ENCODE measurements at places on chromosomes 16 and 17.
A peak's percentile ranks its signal among the peaks of the same experiment; 100 is the strongest.

DNA sequence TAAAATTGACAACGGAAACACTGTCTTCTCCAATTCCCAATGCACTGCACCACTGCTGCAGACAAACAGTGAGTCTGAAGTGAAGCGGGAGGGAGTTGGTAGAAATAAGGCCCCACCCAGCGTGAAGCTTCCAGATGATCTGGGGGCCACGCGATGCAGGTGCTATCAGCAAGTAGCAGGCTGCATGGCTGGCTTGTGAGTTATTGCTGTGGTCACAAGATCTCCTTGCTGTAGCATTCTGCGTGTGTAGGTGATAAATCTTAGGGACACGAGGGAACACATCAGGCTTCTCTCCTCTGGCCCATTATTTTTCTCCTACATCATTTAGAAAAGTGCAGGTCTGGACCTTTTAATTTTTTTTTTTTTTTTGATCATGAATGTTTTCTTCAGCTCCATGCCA, 407.6 kb downstream of the TMEM114 start:
- peak; percentile 89 for DNase-seq

DNA sequence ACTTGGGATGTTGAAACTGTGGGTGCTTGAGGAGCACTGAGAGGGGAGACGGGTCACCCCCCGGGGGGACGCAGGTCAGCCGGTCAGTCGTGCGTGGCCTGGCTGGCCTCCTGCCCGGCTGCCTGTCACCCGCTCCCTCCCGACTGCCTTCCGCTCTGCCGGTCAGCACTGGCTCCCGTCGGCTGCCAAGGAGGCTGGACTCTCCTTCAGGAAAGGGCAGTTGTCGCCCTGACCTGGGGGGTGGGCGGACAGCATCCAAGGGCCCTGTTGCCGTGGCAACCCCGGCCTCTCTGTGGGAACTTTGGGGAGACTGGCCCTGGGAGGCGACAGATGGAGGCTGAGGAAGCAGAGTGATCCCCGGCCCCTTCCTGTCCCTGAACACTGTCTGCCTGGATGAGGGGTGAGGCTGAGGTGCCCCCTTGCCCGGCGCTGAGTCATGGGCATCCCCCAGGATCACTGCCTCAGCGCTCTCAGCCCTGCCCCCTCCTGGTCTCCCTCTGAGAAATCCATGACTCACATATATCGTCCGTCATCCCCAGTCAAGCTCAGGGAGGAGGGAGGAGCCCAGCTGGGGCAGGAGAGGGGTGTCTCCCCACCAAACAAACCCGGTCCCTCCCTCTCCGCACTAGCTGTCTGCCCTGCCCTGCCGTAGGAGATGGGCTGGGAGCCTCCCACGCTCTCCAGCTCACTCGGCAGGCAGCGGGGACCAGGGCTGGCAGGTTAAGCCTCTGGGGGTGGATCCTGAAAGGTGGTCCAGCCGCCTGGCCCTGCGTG, at the start of gene ADGRG1:
ADGRG1 (plus strand) TSS at position 623 of the 774 bp plus-strand sequence. CDS start 21,658 bp downstream, outside the sequence.
- DNase-seq, result peak; percentile 97

- DNase-seq, result no peak
Measured at GRCh38 chr16:52312716-52313115, 234.2 kb downstream of the TOX3 start.

DNA sequence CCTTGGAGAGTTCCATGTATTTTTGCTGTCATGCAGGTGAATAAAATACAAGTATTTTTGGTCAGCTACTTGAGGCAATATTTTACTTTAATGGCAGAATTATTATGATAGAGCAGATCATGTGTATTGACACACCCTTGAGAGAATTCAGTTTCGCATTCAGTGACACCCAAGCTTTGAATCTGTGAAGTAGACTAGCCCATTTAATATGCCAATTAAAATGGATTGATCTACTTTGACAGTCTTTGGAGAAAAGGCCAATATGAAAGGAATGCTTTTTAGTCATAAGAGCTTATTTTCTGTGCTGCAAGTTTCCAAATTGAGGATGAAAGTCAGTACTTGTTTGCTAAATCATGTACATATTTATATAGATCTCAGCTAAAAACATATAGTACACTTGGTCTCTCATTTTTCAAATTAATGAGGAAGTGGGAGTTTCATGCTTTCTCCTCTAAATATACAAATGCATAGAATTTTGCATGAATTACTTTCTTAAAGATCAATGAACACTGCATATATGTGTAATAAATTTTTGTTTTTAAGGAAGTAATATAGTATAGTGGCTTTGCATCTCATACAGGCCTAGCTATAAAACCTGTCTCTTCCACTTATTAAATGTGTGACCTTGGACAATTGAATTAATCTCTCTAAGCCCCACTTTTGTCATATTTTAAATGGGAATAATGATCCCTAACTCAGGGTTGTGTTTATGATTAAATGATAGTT, 161.5 kb downstream of the PHKB start:
- no peak for DNase-seq

- no peak for DNase-seq
Measured at GRCh38 chr16:52350031-52350642, 196.8 kb downstream of the TOX3 start.

DNA sequence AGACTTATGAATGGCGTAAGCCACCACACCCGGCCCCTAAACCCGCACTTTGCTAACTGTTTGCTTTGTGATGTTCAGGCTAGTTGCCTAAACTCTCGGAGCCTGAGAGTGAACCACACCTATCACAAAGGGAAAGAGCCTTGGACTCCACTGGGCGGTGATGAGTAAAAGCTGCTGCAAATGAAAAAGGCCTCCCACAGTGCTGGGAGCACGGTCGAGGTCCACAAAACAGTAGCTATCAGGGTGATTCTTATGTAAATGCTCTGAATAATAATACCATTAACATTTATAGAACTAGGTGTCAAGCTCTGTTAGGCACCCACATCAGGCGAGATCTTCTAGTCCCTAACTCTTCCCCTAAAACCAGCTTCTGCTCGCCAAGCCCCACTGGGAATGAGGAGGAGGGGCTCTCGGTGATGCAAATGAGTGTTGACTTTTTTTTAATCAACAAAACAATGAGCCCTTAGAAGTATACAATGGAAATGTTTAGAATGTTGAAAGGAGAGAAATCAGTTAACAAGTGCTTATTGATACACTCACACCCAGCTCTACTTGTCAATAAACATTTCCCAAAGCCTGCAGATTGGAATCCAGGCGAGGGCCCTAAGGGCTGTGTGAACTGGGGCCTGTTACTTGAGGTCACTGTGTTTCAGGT, 19.8 kb downstream of the FBRS start:
- DNase-seq, result no peak

- no peak for DNase-seq
Measured at GRCh38 chr17:72723711-72724110, 368.8 kb downstream of the SLC39A11 start.

- DNase-seq, result no peak
Measured at GRCh38 chr17:15039366-15039765, 225.8 kb downstream of the PMP22 start.

- peak; percentile 61 for DNase-seq
Measured at GRCh38 chr16:57859331-57859730, 57.0 kb upstream of the KIFC3 start.

DNA sequence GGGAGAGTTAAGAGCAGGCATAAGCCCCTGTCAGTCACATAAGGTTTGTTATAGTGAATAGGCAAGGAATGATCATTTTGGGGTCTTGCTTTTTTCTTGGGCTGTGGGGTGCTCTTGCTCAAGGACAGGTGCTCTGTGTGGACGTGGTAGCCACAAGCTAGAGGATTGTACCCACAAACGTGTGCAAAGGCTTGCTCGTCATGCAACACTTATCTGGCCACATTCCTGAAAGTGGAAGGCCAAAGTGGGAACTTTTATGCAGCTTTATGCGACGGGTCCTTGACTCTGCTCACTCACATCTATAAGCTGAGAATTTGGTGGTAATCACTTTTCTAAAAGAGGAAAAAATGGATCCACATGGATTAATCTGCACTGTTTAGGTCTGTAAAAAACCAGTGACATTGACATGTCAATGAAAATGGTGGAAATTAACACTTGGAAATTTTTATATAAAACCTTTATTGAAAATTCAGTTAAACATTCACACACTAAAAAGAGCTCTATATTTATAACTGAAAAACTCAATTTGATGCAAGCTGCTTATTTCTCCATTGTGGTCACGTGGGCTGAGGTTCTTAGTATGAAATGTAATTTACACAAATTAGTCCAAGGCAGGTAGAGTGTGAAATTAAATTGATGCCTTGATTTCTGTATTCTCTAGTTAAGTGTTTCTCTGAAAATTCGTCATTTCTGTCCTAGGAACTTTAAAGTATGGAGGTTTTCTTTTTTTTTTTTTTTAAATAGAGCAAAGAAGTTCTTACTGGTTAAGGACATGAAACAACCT, 162.3 kb downstream of the MSI2 start:
- no peak for DNase-seq

DNA sequence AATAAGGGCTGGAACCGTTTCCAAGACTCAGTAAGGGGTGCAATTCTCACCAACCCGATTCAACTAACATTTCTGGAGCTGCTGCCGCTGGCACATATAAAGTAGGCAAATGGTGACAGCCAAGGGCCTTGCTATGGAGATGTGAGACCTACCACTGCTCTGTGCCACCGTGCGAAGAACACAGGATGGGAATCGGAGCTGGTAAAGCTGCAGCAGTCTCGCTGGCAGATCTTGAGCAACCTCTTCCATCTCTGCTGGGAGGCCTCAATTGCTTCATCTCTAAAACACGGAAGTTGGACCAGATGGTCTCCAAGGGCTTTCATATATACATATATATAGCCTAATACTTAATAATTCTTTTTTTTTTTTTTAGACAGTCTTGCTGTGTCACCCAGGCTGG, 128.9 kb upstream of the RCVRN start:
- peak; percentile 61 for DNase-seq

GRCh38 chr17:41334385-41335305, 16.0 kb downstream of the KRT33A start:
- peak; percentile 4 for DNase-seq

- DNase-seq, result no peak
Measured at GRCh38 chr16:69260019-69260418, 51.1 kb upstream of the VPS4A start.

DNA sequence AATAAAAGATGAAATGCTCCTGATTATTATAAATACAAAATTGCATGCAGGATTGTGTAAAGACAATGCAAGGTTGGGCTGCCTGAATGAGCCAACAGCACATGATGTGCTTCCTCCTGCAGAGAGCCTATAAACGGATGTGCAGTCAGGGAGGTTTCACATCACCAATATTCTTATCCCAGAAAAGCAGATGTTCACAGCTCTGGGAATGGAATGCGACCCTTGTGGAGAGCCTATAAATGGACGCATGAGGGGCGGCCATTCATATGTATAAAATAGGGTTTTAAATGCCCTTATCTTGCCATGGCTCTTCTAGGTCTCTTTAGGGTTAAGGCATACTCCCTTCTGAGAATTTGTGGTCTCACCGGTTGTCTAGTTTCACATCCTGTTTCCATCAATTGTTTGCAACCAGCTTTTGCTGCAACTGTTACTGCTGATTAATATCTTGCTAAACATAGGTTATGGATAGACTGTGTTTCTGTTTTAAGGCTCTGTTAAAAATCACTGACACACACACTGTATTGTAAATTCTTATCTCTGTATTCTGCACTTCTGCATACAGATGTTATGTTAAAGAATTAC, 31.9 kb downstream of the SLFN11 start:
- DNase-seq, result no peak

GRCh38 chr17:72104863-72105234, 16.0 kb upstream of the SOX9 start:
- DNase-seq, result no peak

GRCh38 chr16:49716339-49716934, 139.5 kb downstream of the ZNF423 start:
- no peak for DNase-seq

- DNase-seq, result peak; percentile 81
Measured at GRCh38 chr17:57747221-57748017, 2.3 kb upstream of the CCDC182 start.

DNA sequence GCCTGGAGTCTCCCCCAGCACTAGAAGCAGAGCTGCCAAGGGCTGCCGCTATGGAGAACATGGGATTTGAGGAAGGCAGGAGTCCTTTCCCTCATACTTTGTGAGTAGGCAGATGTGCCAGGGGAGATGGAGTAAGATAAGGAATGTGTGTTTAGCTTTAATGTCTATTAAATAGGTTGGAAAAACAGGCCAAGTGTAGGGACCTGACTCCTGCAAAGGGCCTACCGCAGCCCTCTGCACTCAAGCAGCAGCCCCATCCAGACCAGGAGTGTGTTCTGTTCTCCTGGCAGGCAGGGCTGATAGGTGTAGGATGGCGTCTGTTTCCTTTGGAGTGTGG, 1.8 kb upstream of the MIF4GD start:
- DNase-seq, result no peak

DNA sequence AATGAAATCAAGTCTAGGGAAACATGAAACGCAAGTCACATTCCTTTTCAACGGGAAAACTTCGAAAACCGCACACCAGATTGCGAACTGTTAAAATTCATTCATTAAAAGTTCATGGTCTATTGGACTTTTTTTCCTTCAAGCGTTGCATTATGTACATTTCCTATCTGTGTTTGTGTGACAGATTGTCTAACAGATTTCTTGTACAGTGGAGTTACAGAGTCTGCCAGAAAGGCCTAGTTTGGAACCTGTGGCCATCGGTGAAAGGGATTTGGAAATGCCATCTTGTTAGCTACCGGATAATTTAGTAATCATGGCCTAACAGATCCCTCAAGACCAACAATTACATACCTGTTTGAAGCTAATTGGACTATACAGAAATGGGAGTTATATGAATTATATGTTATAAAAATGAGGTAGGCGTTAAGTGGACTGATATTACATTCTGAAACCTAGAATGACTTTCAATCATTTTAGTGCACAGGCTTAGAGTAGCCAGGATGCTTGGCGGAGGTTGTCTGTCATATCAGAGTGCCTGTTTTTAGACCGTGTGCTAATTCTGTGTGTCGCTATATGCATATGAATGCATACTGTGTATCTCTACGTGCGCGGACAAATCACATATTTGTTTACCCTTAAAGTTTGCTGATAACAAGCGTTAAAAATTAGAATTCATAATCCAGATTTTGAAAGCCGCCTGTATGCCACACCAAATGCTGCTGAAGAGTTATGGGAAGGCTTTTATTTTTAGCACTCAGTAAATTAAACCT, 885.4 kb upstream of the RBFOX1 start:
- DNase-seq, result no peak

DNA sequence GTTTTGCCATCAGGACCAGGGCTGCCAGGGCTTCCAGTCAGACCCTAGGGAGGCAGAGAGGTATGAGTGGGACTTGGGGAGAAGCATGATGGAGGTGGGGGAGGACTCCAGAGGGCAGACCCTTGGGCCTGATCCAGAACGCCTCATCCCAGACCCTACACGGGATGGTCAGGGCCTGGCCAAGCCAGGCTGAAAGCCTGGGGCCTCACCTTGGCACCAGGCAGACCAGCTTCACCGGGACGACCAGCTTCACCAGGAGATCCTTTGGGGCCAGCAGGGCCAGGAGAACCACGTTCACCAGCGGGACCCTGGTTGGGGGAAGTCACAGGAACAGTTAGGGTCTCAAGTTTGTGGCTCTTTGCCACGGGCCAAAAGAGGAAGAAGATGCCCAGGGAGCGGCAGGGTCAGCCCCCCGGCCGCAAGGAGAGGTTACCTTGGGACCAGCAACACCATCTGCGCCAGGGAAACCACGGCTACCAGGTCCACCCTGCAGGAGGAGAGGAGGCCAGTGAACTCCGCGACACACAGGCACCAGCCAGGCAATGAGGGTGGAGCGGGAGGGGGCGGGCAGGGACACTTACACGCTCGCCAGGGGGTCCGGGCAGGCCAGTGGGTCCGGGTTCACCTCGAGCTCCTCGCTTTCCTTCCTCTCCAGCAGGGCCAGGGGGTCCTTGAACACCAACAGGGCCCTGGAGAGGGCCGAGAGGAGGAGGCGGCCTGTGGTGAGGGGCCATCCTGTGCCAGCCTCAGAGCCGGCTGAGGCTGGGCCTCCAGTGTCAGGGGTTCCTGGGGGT, 7.1 kb downstream of the COL1A1 start:
- no peak for DNase-seq

- no peak for DNase-seq
Measured at GRCh38 chr16:83717814-83718213, 90.0 kb upstream of the HSBP1 start.

All from hematopoietic multipotent progenitor cell treated with erythropoietin and hydrocortisone succinate and interleukin-3 and kit ligand, for 6 days (in vitro differentiated cells).